GM20000 (cell line): ENCODE measurements at places on chromosomes 7 and 10.

DNA sequence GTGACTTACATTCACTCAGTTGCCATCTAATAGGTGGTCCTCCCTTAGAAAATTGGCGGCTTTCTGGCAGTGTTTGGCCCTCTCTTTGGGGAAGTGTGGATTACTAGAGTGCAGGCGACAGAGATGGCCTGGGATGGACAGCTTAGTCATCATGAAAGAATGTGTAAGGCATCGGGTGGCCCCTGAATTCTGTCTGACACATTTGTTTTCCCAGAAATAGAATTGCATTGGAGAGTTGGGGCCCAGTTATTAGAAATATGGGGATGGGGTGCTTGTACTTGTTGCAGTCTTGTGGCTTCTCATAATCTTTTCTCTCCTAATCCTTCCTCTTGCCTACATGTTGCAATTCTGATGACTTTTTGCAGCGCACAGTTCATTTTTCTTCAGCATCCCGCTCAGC, 13.8 kb downstream of the TCF7L2 start:
- no peak for DNase-seq

GRCh38 chr7:26500749-26501352, 209.2 kb downstream of the SNX10 start:
- peak; percentile 64 for DNase-seq

DNA sequence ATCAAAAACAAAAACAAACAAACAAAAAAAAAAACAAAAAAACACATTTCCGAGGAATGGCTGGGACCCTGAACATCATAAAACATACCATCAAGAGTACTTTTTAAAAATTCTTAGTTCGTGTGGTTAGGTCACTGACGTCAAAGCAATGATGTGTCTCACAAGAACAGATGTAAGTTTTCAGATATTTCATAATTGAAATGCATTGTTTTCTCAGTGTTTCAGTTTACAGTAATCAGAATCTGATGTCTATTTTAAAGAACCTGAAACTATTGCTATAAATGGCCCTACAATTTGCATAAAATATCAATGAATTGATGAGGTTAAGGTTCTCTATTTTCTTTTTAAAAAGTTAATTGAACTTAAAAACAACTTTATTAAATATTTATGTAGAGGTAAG, 103.7 kb upstream of the HGF start:
- no peak for DNase-seq

DNA sequence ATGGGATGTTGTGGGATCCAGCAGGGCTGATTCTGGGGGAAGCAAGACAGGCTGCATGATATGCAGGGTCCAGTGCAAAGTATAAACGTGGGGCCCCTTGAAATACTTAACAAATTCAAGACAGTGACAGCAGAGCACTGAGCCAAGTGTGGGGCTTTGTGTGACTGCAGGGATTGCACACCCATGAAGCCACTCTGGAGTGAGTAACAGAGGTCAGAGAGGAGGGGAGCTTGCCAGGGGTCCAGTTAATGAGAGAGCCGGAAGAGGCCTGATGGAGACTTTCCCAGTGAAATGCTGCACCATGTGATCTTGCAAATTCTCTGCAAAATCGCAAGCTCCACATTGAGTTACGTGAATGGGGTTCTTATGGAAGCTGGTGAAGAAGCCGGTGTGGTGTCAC, 5.6 kb downstream of the NPVF start:
- no peak for DNase-seq

DNA sequence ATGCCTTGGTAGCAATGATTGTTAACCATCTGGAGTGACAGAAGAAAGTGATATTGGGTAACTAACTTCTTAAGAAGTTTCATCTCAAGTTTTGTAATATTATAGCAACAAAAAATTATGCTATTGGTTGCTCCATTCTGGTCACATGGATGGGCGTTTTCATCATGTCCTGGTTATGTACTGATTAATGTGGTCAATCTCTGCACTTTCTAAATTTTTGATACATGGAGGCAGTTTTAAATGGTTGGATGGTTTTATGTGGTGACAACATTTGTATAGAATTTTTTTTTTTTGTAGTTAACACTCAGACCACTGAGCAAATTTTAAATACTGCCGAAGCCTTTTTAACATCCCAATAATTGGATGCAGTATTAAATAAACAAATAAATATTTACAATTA, 55.2 kb upstream of the CCAR1 start:
- DNase-seq = no peak

GRCh38 chr10:47337310-47337709, 10.9 kb upstream of the RBP3 start:
- DNase-seq = no peak

GRCh38 chr10:86730227-86730626, 26.2 kb upstream of the BMPR1A start:
- DNase-seq = no peak

GRCh38 chr10:60870416-60870728, 73.6 kb downstream of the RHOBTB1 start:
- no peak for DNase-seq

- no peak for DNase-seq
These were observed 919 bp downstream of the PLA2G12B start for GRCh38 chr10:72953687-72954086.

- no peak for DNase-seq
These were observed 7.8 kb upstream of the BTRC start for GRCh38 chr10:101346177-101346576.

- DNase-seq = no peak
These were observed 27.1 kb downstream of the AKR1B1 start for GRCh38 chr7:134431815-134432214.

DNA sequence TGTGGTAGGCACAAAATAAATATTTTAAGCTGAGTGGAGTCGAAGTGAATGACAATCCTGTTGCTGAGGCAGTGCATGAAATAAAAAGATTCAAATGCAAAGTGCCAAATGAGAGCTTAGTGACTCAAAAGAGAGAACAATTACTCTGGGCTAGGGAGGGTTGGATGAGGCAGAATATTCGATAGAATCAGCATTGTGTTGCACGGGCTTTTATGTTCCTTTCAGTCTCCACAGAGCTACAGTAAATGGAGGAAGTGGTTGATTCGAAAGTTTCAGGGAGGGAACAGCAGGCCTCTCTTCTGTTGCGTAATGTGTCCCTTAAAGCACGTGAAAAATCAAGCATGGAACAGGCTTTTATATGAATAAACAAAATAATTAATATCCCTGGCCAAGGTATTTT, 599.3 kb upstream of the CELF2 start:
- peak; percentile 21 for DNase-seq

- peak; percentile 75 for DNase-seq
These were observed 114.1 kb downstream of the VIPR2 start for GRCh38 chr7:159030490-159031134.

DNA sequence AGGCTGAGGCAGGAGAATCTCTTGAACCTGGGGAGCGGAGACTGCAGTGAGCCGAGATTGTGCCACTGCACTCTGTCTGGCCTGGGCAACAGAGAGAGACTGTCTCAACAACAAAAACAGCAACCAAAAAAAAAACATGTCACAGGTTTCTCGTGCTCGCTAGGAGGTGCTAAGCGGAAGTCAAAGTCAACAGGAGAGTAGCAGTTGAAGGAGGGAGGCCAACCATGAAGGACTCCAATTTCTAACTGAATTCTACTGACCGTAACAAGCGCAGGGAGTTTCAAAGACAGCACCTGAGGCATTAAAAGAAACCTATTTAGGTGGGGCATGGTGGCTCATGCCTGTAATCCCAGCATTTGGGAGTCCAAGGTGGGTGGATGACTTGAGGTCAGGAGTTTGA, 19.4 kb downstream of the KIN start:
- no peak for DNase-seq

DNA sequence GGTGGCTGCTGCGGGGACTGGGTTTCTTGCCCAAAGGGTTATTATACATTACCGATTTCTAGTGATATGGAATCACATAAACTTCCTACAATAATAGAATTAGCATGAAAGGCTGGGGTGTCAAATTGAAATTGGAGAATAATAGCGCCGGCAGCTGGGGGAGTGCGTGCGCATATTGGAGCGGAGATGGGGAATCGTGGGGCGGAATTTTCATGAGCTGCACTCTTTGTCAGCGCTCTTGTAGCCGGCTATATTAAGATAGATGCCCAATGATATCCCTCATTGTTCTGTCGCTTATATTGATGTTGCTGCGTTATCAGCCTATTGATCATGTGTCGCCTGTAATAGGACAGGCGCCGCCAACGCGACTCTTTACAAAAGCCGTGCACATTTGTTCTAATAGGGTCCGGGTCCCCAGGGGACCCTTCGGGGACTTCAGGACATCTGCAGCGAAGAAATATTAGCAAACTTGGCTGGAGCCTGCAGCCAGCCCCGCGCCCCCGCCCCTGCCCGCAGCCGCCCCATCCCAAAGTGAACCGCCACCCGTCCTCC, 5.1 kb downstream of the UNCX start:
- no peak for DNase-seq

- DNase-seq = no peak
These were observed 116.1 kb downstream of the FAM53B start for GRCh38 chr10:124627866-124628675.

DNA sequence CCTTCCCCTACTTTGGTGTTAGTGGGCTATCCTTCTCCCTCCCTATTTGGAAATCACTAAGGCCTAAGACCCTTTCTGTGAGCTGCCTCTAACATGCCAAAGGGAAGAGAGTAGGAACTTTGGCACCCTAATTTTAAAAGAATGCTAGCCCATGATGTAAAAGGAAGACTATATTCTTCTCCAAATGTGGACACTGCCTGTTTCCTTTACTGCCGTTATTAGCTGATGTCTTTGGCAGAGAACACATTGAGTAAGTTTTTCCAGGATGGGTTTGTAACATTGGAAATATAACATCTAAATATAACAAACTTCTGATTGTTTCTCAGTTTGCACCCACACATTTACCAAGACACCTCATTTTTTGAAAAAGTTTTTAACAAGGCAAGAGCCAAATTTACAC, 56.9 kb upstream of the TNKS2 start:
- DNase-seq = no peak

- DNase-seq = no peak
These were observed 771.4 kb downstream of the LRMDA start for GRCh38 chr10:76202777-76203176.

DNA sequence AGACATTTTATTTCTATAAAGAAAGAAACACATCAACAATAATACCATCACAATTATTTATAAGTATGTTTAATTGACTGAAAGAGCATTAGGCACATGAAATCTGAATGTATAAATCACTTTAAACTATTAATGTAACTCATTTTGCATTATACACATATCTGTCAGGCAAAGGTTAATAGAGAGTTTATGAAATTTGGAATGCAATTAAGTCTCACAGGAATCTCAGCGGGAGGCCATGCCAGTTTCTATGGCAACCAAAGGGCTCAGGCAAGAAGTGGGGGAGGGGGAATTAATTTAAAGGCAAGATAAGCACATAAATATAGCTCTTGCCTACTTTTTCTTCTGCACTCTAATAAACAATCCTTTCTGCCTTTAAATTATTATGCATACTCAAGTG, 152.6 kb downstream of the SLC16A9 start:
- DNase-seq = no peak

DNA sequence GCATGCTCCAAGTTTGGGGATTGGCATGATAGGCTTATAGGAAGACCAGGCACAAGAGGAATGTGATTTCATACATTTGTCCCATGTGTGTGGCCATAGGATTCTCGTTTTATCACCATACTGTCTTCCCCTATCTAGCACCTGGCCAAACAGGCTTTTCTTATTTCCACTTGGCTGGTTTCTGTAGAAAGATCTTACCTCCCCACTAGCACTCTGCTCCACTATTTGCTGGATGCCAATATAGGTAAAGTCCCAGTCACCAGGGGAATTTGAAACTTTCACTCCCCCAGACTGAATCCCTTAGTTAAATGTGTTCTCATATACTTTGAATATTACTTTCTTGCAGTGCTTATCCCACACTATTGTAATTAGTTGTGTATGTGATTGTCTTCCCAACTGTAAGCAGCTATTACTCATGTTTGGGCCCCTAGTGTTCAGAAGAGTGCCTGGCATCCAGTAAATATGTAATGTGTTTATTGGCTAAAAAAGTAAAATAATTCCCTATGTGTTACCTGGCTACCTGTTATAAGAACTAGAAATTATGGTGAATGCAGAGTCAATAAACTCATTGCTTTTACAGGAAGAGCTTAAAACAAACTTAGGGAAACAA, 109.0 kb downstream of the LRMDA start:
- DNase-seq = no peak

GRCh38 chr10:1006573-1006972, 18.3 kb downstream of the GTPBP4 start:
- DNase-seq = no peak

- DNase-seq = peak; percentile 32
These were observed 60.7 kb downstream of the VCL start for GRCh38 chr10:74058658-74059057.

DNA sequence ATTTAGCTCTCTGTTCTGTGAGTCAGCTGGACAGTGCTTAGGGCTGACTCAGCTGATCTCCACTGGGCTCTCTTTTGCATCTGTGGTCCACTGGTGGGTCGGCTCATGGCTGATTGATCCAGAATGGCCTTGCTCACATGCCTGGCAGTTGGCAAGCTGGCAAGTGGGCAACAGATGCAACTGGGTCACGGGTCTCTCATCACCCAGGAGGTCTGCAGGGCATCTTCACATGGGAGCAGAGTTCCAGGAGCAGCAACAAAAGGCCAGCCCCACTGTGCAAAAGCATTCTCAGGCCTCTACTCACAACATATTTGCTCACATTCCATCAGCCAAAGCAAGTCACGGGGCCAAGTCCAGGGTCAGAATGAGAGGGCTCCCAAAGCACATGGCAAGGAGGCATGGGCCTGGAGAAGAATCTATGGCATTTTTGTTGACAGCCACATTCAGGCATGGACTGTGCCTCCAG, 98.8 kb downstream of the OAT start:
- DNase-seq = no peak

GRCh38 chr10:99456207-99456930, 25.9 kb upstream of the GOT1 start:
- no peak for DNase-seq
